ENCODE measurements at places on chromosomes 7 and 10.

- no peak for DNase-seq
Observed at GRCh38 chr10:46550076-46550790, 6.2 kb downstream of the GPRIN2 start.

GRCh38 chr10:123878666-123879303, 12.8 kb downstream of the CPXM2 start:
- DNase-seq: peak; percentile 61

GRCh38 chr7:41887416-41887815, 184.5 kb upstream of the INHBA start:
- DNase-seq: peak; percentile 33

DNA sequence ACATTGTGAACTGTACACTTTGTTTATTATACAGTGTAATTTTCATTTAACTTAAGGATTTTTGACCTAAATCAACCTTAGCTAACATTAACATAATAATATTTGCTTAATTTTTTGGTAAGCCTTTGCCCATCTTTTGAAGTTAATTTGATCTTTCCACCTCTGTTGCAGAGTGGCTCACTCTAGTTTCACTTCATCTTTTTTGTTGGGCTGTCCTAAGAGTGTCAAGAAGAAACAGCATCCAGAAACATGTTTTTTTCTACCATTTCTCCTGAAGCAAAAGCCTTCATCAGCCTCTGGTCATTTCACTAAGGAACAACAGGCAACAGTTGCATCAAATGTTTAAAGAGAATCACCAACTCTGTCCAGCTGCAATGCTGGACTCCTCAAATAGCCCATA, 824.7 kb downstream of the REEP3 start:
- DNase-seq: no peak

- no peak for DNase-seq
Observed at GRCh38 chr10:105503714-105504113, 862.6 kb downstream of the SORCS3 start.

DNA sequence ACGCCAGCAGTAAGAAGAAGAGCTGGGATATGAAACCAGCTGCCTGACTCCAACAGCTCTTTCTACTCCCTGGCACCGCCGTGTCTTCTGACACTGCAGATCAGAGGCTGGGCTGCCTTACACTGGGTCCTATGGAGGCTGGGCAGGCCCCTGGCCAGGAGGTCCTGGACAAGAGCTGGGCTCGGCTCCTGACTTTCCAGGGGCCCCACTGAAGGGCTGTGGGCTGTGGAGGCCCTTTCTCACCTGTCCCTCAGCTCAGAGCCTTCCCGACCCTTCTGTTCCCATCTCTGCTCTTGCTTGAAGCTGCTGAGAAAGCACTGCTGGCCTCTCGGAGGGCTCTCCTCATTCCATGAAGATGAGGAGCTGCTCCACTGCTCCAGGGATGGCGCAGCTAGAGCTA, 85.9 kb upstream of the UNC5B start:
- no peak for DNase-seq

DNA sequence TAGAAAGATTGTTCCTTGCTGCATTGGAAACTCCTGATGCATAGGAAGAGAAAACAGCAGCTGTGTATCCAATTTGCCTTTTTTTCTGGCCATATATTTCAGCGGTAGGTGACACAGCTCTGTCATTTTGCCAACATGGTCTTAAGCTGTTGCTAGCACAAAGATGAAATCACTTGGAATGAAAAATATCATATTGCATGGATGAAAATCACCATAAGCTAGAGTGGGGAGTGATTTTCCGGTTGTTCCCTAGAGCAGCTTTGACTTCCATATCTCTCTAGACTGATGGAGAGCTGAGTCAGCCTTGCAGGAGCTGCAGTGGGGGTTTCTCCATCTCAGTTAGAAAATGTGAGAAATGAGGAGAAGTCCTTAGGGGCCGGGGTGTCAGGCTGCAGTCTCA, 38.3 kb upstream of the BTBD16 start:
- peak; percentile 89 for DNase-seq

- no peak for DNase-seq
Observed at GRCh38 chr7:39656415-39656814, 33.0 kb downstream of the RALA start.

DNA sequence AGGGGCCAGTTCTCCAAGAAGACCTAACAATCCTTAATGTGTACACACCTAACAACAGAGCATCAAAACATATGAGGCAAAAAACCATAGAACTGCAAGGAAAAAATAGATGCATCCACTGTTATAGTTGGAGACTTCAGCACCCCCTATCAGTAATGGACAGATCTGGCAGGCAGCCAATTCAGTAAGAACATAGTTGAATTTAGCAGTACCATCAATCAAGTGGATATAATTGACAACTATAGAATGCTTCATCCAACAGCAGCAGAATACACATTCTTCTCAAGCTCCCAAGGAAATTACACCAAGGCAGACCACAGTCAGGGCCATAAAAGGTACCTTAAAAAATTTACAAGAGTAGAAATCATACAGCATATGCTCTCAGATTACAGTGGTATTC, 42.2 kb downstream of the POLL start:
- DNase-seq: no peak
